Activated CD8-positive, alpha-beta memory T cell treated with anti-CD3 and anti-CD28 coated beads, Interleukin-2, amount 50 U/mL, for 4 hours (primary cell): ENCODE measurements at places on chromosomes 6 and 20.

DNA sequence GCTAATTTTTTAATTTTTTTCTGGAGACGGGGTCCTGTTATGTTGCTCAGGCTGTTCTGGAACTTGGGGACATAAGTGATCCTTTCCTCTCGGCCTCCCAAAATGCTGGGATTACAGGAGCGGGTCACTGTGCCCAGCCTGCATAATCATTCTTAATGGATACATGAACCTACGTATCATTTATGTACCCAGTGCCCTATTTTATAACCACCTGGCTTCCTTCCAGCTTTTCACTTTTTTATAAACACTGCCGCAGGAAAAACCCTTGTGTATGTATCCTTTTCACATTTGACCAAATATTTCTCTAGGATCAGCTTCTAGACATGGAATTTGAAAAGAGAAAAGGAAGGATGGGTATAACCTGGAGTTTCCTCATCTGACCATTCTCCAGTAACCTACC, 85.6 kb upstream of the RIN2 start:
- no peak for DNase-seq

DNA sequence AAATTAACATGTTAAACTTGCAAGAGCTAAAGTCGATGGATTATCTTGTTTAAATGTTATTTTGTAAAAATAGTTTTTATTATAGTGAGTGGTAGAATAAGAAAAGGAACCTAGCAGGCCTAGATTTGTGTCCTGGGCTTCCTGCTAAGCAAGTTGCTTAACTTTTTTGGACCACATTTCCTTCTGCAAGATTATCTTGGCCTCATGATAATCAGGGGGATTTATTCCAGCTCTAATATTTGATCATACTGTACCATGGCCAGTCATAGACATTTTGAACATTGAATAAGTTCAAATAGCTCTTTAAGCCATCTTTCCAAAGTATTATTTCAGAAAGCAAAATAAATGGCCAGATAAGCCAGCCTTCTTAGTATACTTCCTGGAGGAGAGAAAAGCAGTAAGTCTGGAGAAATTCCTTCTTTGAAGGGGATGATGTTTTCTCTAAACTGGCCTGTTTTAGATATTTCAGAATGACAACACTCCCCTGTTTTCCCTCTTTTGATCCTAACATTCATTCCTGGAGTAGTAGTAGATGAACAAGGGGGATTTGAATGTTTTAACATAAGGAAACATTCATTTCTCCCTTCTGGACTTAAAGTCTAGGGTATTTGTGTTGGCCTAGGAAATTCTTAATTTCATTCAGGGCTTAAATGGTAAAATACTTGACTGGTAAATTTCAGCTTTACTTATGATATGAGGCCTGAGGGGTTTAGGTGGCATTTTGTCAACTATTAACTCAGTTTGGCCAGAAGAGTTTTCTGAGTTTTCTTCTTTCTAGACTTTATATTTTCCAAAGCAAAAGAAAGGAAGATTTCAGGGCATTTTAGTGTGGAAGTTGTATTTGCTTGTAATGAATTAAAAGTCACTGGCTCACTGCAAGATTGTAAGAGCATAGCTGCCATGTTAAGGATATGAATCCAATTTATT, 108.8 kb upstream of the SCGN start:
- no peak for DNase-seq

DNA sequence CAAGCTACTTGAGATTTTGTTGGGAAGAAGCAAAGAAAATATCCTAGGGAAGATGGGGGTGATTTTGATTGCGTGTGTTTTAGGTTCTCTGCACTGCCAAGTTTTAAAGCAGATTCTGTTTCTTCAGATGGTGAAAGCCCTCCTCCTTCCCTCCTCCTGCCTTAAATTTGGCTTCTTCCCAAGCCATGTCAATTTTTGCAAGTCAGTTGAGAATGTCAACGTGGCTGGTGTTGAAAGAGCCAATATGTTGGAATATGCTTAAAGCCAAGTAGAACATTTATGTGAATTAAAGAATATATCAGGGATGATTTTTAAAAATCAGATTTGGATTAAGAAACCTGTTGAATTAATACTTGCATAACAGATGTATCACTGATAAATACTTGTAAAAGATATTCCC, 270.8 kb downstream of the ARID1B start:
- DNase-seq, result no peak

DNA sequence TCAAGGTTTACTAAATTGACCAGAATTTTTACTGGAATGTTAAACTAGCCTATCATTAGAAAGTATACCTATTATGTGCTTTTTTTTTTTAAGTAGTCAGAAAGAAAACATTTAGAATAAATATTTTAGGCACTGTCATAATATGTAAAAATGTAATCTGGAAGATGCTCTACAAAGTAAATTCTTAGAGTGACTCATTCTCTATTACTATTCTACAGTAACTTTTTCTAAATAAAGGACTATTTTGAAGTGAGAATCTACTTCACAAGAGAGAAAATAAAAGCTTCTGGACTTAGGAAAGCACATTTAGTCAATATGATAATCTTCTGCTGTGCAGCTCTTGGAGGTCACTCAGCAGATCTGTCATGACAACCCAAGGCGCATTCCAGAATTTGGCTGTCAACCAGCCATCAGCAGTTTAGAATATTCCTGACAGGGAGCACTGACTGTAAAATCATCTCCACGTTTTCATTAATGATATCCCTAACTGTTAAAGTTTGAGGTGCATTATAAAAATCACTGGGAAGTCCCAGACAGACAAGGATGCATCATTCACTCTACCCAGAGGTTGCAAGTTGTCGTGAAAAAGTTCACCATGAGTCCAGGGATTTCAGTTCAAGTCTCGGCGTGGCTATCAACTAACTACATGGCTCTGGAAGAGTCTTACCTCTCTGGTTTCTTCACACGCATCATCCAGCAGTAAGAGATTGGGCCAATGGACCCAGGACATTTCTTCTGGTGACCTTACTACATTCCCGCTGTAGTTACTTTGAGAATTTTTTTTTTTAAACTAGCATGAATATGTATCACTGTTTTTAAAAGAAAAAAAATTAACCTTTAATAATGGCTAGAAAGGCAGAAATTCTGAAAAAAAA, 374.9 kb downstream of the GJA1 start:
- no peak for DNase-seq

GRCh38 chr20:16475225-16475624, 98.0 kb downstream of the KIF16B start:
- DNase-seq, result no peak

- peak; percentile 20 for DNase-seq
Observed at GRCh38 chr6:136647363-136647852, 97.2 kb upstream of the MAP7 start.

DNA sequence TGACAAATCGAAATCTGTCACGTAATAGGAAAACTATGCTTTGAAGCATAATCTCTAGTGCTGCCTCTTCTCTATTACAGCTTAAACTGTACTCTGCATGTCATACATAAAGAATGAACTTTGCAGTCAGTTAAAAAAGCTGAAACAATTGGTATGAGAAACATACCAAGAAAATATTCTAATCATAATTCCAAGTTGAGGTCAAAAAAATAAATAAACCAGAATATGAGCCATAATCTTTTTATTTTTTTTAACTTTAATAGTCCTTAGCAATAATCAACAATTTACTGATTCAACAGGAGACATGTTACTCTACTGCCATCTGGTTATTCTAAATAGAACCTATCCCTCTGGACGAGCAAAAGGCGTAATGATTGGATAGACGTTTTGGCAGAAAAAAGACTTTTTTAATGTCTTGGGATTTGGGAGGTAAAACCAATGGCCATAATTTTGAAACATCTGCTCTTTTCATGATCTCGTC, 224.4 kb upstream of the FLRT3 start:
- DNase-seq, result no peak

DNA sequence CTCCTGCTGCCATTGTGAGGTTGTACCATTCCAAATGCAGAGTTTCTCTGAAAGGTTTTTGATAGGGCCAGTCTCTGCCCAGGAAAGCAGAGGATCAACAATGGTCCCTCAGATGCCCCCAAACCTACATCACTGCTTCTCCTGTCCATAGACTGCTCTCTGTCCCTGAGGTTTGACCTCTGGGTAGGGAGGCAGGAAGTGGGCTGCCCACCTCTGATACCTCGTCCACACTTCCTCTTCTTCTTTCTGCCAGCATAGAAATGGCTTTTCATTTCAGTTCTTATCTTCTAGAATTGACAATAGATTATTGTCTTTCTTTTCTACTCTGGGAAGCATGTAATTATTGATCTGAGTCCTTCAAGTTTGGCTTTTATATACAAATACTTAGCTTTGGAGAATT, 170.6 kb downstream of the TRMT11 start:
- DNase-seq, result no peak

GRCh38 chr6:132812756-132813172, 1.6 kb upstream of the RPS12 start:
- no peak for DNase-seq
